Naive B cell (primary cell): ENCODE measurements at places on chromosomes 2 and 18. TPM values are rescaled to one million over a fixed set of nuclear protein-coding genes. Genes with fewer than 3 reads are reported as not detected.

Gene BMP10
- polyA plus RNA-seq: not detected

Gene TMEM163
- 0.91 TPM for polyA plus RNA-seq

Gene PSD4
- polyA plus RNA-seq: 47.5 TPM

Gene DPYSL5
- polyA plus RNA-seq: not detected

Gene RIT2
- polyA plus RNA-seq: not detected
